8988T (cell line): ENCODE measurements at places on chromosomes 3 and 15.

GRCh38 chr15:51227940-51228732 lies 110.3 kb downstream of the CYP19A1 start:
- no peak for DNase-seq

DNA sequence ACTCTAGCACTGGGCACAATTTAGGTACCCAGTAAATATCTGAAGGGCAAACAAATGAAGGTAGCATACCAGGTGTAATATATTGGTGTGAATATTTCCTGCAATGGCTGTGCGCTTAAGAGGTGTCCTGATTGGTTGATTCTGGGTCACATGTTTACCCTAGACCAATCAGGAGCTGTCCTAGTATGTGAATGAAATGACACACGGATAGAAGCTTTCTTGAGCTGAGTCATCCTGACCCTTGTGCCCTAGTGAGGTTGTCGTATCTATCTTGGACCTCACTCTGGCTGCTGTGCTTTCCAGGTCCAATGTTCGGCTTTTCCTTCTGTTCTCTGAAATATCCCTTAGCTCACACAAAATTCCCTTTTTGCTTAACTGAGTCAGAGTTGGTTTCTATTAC lies 58.1 kb upstream of the FOXP1 start:
- DNase-seq, result no peak

GRCh38 chr3:49656541-49657112 lies 17.5 kb upstream of the APEH start:
- no peak for DNase-seq

DNA sequence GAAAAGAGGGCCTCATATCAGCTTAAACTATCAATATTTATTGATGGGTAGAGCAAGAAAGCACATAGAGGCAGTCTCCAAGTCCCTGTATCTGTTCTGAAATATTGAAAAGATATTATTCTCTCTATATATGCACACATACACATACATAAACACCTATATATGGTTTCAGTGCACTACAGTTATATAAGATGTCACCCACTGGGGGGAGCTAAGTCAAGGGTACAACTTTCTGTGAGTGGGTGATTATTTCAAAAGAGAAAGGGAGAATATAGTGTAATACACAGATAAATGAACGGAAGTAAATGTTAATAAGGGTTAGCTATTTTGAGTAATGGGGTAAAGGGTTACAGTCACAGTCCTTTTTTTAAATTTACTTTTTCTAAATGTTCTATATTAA lies 8.8 kb downstream of the SNTN start:
- DNase-seq, result no peak

GRCh38 chr15:50872832-50873426 lies 35.6 kb upstream of the AP4E1 start:
- no peak for DNase-seq

DNA sequence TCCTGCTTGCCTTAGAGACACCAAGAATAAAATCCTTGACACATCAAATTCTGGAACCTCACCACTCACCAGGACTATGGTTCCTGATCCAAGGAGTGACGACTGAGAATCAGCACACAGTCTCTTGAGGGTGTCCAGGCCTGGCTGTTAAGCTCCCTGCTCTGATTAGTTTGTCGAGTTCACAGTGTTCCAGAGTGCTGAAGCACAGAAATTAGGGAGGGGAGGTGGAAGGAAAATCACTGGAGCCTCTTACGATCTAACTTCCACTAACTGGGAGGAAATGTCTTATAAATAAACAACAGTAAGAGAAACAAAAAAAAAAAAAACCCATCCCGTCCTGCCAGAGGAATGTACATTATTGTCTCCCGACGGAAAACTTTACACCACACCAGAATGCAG lies 330.2 kb downstream of the TIGIT start:
- no peak for DNase-seq

DNA sequence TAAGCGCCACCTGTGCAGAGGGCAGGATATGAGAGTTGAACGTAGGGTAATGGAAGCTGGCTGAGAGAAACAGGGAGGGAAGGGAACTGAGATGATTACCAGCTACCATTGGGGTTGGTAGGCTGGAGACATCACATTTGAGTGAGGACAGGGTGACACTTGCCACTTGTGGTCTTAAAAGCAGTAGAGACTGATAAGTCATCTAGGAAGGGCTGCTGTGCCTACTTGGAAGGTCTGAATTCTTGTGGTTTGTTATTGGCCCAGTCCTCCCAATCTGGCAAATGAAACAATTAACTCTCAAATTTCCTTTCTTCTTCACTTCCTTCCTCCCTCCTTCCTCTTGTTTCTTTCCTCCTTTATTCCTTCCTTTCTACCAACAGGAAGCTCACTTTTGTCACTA lies 46.8 kb downstream of the COL6A5 start:
- no peak for DNase-seq

DNA sequence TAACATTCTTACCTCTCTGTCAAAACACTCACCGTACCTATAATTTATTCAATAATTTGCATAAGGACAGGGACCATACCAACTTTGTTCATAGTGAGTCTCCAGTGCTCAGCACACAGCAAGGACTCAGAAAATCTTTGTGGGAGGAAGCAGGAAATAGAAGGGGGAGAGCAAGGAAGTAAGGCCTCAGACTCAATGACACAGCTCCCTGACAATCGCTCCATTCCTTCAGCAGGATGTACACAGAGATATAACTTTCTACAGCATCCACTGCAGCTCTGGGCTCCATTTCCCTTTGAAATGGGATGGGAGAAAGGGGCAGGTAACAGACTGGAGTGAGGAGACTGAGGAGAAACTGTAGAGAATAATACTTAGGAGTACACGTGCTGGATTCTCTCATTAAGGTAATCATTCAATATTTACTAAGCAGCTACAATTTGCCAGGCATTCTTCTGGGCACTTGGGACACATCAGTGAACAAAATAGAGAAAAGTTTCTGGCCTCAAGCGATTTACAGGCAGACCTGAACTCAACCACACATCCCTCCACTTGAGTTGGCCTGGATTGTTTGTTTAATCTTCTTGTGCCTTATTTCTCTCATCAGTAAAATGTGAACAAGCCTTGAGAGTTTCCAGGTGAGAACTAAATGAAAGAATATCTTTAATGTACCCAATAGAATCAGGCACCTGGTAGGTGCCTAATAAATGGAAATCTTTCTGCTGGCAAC lies 330.3 kb upstream of the THBS1 start:
- DNase-seq, result no peak

DNA sequence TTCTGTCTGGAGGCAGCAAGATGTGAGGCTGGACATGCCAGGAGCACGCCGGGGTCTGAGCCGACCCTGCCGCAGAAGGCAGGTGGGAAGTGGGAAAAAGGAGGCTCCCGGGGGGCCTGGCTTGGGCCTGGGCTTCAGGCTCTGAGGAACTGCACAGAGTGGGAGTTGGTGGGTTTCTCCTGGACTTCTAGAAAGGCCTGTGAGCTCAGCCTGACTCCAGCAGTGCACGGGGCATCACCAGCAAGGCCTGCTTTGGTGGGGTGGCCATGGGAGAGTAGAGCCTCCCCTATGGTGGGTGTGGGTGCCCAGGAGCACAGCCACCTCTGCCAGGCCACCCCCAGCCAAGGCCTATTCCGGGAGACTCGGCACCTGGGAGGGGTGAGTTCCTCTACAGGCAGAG lies 18.1 kb upstream of the SLC41A3 start:
- DNase-seq, result no peak

DNA sequence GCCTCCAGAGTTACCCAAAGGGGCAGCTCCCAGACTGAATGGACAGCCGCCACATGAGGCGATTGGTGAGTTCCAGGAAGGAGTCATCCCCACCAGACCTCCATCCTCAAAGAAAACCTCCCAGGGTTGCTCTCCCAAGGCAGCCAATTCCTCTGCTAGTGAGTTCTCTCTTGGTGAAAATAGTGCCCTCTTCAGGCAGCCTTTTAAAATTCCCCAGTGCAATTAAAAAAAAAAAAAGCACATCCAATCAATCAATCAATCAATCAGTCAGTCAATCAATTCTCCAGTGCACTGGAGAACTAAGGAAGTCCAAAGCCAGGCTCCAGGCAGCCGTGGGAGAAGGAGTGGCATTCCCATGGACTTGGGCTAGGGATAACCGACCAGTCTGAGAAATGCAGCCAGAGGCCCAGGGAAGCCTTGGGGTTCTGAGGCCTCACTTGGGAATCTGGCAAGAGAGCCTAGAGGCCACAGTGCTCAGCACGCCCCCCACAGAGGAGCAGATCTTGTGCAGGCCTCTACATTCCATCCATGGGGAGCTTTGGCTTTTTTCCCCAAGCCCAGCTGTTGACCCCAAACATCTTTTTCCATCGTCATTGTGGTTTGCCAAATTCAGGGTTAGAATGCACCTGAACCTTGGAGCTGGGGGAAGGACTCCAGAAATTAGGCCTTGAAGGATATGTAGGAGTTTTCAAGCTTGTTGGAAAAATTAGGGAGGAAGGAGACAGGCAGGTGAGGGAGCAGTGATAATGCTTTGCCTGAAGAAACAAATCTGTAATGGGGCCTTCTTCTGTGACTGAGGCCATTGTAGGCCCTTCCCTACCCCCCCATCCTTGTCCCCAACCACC lies 4.8 kb downstream of the PAQR5 start:
- no peak for DNase-seq

GRCh38 chr3:175664911-175665310 lies 805.8 kb downstream of the NAALADL2 start:
- no peak for DNase-seq

DNA sequence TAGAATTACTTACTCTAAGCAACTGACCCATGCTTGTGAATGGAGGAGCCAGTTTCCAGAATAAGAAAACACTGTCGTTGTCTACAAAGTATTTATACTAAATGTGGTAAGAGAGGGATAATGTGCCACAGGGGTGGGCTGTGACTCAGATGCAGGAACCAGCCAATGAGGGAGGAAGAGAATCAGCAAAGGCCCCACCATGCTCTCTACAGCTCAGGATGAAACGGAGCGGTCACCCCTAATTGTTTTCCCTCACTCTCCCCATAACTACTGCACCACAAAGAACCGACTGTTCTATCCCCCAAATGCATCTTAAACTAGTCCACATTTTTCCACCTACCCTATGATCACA lies 44.5 kb downstream of the BFSP2 start:
- DNase-seq, result no peak

DNA sequence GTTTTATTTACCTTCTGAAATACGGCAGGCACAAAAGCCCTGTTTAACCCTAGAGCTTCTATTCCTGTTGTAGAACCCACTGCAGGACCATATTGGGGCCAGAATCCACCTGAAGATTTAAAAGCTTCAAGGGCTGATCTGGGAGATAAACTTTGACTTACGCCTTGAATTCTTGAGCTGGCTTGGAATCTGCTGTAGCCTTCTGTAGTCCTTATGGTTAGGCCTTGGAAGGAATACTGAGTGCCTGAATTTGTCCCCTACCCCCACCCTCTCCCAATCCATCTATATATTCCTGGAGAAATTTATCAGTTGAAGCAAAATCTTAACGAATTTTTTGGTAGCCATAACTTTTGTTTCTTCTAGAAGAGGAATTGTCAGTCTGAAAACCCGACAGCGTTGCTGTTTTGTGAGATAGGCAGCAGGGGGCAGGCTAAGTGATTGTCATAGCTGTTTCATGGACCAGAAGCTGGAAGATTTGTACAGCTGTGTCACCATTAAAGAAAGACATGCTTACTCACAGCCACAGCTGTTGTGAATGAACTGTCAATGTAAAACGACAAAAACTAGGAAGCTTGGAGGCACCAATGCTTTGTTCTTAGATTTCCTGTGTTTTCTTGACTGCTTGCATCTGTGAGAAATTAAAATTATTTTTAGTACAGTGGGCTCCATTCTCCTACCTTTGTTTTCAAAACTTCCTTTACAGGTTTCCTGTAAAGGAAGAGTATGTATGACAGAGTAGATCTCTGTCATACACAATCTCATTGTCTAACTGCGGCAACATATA lies 12.8 kb downstream of the LXN start:
- DNase-seq, result no peak

- DNase-seq, result no peak
These were observed 26.9 kb downstream of the H1-8 start for GRCh38 chr3:129569856-129570255.

- no peak for DNase-seq
These were observed 51.9 kb downstream of the RPLP1 start for GRCh38 chr15:69504352-69505040.

DNA sequence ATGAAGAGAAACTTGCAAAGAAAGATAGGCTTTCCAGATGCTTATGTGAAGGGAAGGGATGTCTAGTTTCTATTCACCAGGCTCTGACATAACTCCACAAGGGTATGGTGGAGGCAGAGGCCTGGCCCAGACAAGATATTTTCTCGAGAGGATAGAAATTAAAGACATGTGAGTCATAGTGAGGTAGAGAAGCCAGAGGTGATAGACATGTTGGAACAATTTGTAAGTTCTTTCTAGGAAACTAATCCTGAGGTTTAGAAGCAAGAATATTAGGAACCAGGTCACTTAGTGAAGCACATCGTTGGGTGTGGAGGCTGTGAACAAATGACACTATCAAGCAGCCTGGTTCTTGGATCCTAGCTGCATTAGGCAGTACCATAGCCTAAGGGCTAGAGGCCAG lies 176.9 kb downstream of the BBX start:
- no peak for DNase-seq

- no peak for DNase-seq
These were observed 223.6 kb upstream of the PDZRN3 start for GRCh38 chr3:73848173-73848906.

- DNase-seq, result no peak
These were observed 153.4 kb downstream of the ERC2 start for GRCh38 chr3:56314842-56315241.

- DNase-seq, result no peak
These were observed 16.4 kb downstream of the UBE2E2 start for GRCh38 chr3:23219552-23219951.
